ENCODE measurements at places on chromosomes 3 and 15.

DNA sequence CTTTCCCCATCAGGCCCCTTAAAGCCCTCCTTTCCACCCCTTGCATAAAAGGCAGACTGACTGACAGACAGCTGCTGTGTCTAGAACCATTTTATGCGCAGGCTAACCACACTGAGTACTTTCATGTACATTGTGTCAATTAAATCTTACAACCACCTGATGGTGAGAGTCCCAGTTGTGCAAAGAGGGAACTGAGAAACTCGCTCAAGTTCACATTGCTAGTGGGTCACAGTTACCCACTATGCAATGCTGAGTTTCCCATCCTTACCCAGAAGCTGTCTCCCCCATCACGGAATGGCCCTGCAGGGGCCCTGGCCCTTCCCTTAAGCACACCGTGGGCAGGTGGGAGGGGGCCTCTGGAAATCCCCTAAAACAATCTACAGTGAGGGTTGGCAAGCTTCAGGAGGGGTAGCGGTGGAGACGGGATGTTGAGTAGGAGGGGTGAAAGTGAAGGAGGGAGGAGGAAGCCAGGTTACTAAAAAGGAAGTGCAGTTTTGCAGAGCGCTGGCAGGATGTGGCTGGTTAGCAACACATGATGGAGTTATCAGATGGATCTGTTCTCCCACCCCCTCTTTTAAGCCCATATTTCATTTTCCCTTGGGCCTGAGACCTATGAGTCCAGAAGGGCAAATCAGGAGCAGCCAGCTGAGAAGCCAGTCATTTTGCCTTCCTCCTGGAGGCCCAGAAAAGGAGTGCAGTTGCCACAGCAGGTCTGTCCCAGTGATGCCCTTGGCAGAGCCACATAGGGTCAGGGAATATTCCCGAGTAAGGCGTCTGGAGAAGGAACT, 30.0 kb downstream of the STARD5 start:
- no peak for DNase-seq

DNA sequence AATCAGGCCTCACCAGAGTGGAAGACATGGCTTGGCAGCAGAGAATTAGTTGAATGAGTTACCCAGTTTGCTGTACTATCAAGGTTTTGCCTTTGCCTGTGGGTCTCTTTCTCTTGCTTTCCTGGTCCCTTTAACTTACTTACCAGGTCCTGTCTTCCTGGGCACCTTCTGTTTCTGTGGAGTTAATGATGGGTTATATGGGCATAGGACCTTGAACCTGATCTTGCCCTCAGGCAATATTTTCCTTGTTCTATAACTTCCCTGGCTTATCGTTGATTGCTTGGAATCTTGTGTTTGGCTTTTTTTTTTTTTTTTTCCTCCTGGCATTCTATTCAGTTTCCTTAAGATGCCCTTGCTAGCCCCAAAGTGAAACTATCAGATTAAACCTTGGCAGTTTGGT, 106.8 kb downstream of the HHLA2 start:
- no peak for DNase-seq

- peak; percentile 30 for DNase-seq
These were observed 203.9 kb downstream of the TLE3 start for GRCh38 chr15:69893863-69894262.

- DNase-seq: no peak
These were observed 42.3 kb upstream of the VGLL3 start for GRCh38 chr3:87033205-87033604.

DNA sequence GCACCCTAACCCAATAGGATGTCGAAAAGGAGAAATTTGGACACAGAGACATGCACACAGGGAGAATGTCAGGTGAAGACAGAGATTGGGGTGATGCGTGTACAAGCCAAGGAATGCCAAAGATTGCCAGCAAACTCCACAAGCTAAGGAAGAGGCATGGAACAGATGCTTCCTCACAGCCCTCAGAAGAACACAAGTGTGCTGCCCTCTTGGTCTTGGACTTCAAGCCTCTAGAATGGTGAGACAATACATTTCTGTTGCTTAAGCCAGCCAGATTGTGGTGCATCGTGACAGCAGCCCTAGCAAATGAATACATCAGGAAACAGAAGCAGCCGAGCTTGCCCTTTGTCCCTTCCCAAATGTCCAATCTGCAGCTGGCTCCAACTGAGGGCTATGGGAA, 23.7 kb upstream of the ARL8B start:
- DNase-seq: no peak

DNA sequence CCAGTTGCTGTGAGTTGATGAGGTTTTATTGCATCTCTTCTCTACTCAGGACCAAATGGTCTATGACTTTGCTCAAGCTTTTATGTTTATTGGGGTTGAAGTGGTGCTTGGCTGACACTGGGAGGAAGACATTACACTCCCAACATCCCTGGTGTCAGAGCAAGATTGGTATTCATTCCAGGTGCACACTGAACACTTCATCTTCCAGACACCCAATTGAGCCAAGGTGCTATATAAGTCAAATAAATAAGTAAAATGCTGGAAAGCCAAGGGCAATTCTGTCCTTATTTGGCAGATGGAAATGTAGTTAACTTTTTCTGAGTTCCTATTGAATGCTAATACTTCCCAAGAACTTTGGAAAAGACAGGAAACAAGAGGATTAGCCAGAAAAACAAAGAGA, 53.2 kb upstream of the CDV3 start:
- no peak for DNase-seq

GRCh38 chr3:141414800-141415462, 46.6 kb downstream of the ZBTB38 start:
- DNase-seq: no peak

DNA sequence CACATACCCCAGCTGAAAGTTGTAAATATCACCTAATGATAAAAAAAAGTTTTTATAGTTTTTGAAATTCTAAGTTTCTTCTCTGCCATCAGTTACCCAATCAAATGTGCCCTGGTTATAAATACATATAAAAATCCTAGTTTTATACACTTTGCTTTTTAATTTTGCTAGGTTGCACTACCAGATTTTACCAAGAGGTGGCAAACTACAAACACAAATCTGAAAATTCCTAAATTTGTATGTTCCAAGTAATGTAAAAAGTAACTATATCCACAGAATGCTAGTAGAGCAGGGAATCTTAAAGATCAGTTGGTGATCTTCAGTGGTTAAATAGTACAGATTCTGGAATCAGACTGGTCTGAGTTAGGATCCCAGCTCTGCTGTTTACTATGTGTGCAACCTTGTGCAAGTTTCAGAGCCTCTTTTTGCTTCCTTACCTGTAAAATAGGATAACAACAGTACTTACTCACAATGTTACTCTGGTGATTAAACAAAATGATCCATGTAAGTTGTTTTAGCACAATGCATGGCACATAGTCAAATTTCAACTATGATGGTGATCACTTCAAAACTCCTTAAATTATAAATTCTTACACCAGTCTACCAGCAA, 11.0 kb downstream of the TRPM7 start:
- DNase-seq: no peak

DNA sequence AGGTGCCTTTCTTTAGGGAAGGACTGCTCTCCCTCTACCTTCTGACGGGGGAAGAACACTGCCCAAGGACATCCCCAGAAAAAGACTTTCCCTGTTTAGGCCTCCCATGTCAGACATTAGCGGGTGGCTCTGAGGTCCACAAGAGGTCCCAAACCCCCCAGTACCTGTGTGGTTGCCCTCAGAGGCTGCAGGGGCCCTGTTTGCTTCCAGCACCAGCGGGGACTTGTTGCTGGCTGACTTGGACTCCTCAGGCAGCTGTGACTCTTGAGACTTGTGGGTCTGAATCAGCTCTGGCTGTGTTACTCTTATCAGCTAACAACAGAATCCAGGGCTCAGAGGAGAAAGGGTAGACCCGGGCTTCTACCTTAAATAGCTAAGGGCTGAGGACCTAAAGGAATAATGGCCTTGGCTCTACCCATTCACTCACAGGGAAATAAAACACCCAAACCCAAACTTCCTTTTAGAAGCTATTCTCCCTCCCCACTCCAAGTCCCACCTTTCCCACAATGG, 39.2 kb downstream of the SEMA3G start:
- DNase-seq: no peak

- DNase-seq: no peak
These were observed 6.3 kb downstream of the ADGRG7 start for GRCh38 chr3:100615684-100616083.

- no peak for DNase-seq
These were observed 18.4 kb downstream of the GOLGB1 start for GRCh38 chr3:121730940-121731687.

- DNase-seq: no peak
These were observed 512.3 kb downstream of the EDEM1 start for GRCh38 chr3:5699811-5700210.

DNA sequence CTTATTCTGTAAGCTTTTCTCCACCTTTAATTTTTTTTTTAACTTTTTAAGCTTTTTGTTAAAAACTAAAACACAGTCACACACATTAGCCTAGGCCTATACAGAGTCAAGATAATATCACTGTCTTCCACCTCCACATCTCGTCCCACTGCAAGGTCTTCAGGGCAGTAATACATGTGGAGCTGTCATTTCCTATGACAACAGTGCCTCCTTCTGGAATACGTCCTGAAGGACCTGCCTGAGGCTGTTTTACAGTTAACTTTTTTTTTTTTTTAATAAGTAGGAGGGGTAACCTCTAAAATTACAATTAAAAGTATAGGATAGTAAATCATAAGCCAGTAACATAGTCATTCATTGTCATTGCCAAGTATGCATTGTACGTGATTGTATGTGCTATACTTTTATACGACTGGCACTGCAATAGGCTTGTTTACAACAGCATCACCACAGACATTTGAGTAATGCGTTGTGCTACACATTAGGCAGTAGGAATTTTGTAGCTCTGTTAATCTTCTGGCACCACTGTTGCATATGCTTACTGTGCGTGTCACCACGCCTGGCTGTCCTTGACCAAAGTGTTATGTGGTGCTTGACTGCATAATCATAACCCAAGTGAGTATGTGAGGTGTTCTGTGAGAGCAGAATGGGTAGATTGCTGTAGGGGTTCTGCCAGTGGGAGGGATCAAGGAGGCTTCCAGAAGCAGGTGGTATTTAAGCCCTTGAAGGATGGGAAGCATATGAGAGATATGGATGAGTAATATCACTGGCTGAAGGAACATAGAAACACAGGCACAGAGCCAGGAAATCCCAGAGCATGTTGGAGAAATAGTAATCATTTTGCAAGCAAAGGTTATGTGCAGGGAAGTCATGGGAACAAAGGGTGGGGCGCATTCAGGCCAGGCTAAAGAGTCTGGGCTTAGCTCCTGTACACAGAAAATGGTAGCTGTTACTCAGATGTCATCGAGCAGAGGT, 18.3 kb downstream of the FBXO22 start:
- no peak for DNase-seq

GRCh38 chr3:43997788-43998369, 243.8 kb upstream of the TOPAZ1 start:
- DNase-seq: no peak

GRCh38 chr3:1693145-1693544, 405.5 kb upstream of the CNTN4 start:
- DNase-seq: no peak

DNA sequence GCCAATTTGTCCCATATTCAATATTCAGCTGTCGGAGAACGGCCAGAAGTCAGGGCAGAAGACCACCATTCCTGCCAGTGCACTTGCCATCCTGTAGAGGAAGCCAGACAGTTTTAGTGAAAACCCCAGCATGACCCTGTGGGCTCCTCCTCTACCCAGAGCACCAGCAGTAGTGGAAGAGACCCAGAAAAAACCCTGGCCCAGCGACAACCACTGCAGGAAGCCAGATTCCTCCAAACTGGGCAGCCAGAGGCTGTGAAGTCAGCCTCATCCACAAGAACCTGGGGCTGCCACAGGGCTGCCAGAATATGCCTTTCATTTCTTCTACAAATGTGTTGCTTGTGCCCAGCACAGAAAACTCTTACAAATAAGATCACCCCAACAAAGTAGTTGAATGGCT, 67.3 kb downstream of the HMCES start:
- DNase-seq: no peak

GRCh38 chr3:162094301-162094700, 597.7 kb downstream of the OTOL1 start:
- DNase-seq: no peak

Measured in C1 segment of cervical spinal cord (tissue), 14 donors.